ENCODE measurements at places on chromosomes 4 and X.

- DNase-seq = no peak
These were observed 45.0 kb upstream of the TNIP3 start for GRCh38 chr4:121209171-121209570.

GRCh38 chr4:105474099-105474518 lies 247 bp upstream of the PPA2 start:
- DNase-seq = peak; percentile 88

- no peak for DNase-seq
These were observed 118.7 kb downstream of the EFHC2 start for GRCh38 chrX:44224760-44225159.

GRCh38 chr4:140122891-140123290 lies 31.1 kb downstream of the MAML3 start:
- no peak for DNase-seq

DNA sequence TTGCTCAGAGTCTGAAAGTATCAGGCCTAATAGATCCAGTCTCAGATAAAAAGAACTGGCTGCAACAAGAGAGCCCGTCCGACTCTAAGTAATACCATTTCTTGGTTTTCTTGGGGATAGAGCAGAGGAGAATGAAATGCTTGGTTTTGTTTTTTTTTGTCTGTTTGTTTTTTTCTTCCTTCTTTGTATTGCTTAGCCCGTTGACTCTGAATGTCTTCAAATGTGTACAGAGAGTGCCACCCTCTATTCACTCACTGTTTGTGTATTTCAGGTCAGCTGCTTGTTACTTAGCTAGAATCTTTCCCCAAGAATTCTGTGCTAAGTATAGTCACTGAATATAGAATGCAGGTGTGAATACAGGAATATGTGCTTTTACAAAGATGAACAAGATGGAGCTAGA lies 5.7 kb upstream of the TMEM156 start:
- DNase-seq = peak; percentile 45

- peak; percentile 10 for DNase-seq
These were observed 10.8 kb downstream of the LRP2BP start for GRCh38 chr4:185384930-185385331.

DNA sequence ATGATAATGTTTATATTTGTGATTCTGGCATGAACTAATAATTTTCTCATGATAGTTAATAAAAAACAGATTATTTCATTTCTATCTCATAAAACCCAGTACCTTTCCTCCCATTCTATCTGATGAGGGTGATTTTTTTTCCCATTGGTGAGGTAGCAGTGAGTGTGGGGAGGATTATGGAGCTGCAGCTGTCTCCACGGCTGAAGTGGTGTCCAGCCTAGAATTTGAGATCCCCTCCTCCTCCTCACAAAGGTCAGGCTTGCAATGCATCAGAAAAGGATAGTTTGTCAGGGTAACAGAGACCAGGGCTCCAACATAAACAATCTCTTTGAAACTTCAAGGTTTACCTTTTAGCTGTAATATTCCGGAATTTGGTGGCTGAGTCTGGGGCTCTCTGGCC lies 60.9 kb downstream of the C4orf51 start:
- peak; percentile 3 for DNase-seq

GRCh38 chr4:86557526-86557925 lies 36.6 kb upstream of the PTPN13 start:
- no peak for DNase-seq

DNA sequence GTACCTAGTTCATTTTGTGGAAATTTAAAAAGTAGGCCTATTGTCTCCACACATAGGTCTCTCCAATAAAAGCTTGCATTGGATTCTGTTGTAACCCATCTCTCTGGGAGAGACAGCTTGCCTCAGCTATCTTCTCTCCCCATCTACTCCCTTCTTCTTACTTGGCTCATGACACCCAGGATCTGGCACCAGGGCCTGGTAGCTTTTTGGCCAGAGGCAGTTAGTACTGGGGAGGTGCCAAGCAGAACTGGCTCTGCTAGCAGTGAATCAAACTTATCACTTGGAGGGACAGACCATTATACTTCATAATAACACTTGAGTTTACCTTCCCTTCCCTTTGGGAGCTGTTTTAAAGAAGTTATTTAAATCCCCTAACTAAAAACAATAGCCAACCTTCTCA lies 31.8 kb downstream of the PLAC1 start:
- no peak for DNase-seq

- DNase-seq = peak; percentile 77
These were observed 135.4 kb upstream of the GNPDA2 start for GRCh38 chr4:44861756-44862155.

- no peak for DNase-seq
These were observed 3.3 kb downstream of the NLGN4X start for GRCh38 chrX:6225288-6225910.

DNA sequence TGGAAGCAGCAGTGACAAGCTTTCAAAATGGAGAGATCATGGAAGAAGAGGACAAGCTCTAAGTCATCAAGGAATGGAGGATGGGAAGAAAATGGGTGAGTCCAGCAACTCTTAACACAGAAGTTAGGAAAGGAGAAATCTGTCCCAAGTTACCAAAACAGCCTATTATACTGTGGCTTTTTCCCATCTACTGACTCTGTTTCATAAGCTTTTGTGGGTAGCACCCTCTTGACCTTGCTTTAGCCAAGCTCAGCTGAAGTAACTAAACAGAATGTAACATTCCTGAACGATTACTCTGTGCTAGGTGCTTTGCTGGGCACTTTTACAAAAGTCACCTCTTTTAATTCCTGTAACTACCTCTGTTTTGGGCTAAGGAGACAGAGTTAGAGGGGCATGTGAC lies 54.9 kb downstream of the MAP7D2 start:
- peak; percentile 83 for DNase-seq

DNA sequence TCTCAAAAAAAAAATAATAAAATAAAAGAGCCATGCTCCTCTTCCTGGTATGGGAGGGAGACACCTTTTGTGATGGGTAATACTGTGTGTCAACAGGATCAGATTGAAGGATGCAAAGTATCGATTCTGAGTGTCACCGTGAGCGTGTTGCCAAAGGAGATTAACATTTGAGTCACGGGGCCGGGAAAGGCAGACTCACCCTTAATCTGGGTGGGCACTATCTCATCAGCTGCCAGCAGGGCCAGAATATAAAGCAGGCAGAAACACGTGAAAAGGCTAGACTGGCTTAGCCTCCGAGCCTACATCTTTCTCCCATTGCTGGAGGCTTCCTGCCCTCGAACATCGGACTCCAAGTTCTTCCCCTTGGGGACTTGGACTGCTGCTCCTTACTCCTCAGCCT lies 95.4 kb downstream of the SHOX start:
- no peak for DNase-seq

- DNase-seq = peak; percentile 16
These were observed 207.8 kb upstream of the CNKSR2 start for GRCh38 chrX:21166272-21166982.

- DNase-seq = no peak
These were observed 568.3 kb downstream of the ANKRD50 start for GRCh38 chr4:124144238-124144654.

- no peak for DNase-seq
These were observed 85.2 kb downstream of the MAPK10 start for GRCh38 chr4:86274642-86275041.

- DNase-seq = no peak
These were observed 10.0 kb downstream of the ZFP42 start for GRCh38 chr4:188005561-188005960.

DNA sequence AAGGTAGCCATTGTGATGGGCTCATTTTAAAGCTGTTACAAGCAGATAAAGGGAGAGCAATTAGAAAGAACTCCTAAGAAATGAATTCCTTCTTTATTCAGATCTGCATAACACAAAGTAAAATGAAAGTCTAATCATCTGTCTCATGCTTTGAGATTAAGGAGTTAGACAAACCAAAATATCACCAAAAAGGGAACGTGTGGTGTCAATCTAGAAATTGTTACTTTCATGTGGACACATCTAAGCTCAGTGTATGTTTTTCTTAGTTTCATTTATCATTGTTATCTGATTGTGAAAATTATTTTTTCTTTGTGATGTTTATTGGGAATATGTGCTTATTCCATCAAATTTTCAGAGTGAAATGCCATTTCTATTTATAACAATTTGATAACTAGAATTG lies 80.3 kb downstream of the BANK1 start:
- DNase-seq = no peak

- DNase-seq = no peak
These were observed 40.7 kb upstream of the ARMCX5 start for GRCh38 chrX:102558607-102559006.

DNA sequence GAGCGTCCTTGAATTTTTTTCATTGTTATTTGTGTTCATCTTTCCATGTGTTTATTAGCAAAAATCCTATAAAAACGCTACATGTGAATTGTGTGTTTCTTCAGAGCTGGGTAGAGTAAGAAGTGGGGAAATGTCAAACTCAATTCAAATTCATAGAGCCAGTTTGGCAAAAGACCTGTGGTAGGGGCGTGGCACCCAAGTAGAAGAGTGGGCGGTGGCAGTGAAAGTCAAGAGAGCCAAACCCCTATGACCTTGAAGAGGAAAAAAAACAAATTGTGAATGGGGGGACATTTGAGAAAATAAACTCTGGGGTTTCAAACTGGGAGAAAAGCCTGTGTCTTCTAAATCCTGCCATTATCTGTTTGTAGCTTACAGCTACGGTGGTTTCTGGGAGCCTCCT lies 4.4 kb upstream of the FOXO4 start:
- DNase-seq = no peak

- no peak for DNase-seq
These were observed 204.5 kb downstream of the ZNF674 start for GRCh38 chrX:46340696-46341095.

DNA sequence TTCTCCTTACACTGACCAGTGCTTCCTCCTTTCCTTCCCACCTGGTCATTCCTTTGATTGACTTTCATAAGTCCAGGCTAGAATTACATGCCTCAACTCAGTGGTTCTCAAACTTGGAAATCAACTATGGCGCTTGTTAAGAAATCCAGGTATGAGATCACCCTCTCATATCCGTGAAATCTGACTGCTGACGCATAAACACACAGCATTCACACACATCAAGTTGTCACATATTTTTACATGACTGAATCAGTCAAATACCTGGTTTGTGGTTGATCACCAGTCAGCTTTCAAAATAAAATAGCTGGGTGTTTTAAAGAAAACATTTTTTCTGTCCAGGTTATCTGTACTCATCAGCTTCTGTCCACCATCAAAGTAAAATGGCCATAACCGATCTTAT lies 433.5 kb downstream of the AFF2 start:
- DNase-seq = no peak

GRCh38 chr4:113335746-113336145 lies 286.3 kb downstream of the ANK2 start:
- no peak for DNase-seq

- DNase-seq = no peak
These were observed 240.3 kb downstream of the PALLD start for GRCh38 chr4:168736860-168737805.

- DNase-seq = peak; percentile 48
These were observed 2.1 kb downstream of the HMGB2 start for GRCh38 chr4:173332021-173332487.

DNA sequence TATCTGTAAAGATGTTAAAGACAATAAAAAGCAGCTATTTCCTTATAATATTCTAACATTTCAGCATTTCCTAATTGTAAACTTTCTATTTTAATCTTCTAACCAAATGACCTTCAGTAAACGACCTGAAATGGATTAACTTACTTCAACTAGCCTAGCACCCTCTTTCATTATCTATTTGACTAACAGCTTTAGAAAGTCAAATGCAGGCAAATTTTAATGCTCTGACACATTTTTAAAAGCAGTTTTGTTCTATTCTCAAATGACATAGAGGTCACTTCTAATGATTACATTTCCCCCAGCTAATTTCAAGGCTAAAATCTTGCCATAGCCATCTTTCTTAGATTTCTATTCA lies 41.9 kb downstream of the SLC7A11 start:
- no peak for DNase-seq

GRCh38 chr4:124321364-124321763 lies 391.2 kb downstream of the ANKRD50 start:
- peak; percentile 26 for DNase-seq

GRCh38 chr4:74516303-74516702 lies 71.4 kb downstream of the AREG start:
- DNase-seq = peak; percentile 55

DNA sequence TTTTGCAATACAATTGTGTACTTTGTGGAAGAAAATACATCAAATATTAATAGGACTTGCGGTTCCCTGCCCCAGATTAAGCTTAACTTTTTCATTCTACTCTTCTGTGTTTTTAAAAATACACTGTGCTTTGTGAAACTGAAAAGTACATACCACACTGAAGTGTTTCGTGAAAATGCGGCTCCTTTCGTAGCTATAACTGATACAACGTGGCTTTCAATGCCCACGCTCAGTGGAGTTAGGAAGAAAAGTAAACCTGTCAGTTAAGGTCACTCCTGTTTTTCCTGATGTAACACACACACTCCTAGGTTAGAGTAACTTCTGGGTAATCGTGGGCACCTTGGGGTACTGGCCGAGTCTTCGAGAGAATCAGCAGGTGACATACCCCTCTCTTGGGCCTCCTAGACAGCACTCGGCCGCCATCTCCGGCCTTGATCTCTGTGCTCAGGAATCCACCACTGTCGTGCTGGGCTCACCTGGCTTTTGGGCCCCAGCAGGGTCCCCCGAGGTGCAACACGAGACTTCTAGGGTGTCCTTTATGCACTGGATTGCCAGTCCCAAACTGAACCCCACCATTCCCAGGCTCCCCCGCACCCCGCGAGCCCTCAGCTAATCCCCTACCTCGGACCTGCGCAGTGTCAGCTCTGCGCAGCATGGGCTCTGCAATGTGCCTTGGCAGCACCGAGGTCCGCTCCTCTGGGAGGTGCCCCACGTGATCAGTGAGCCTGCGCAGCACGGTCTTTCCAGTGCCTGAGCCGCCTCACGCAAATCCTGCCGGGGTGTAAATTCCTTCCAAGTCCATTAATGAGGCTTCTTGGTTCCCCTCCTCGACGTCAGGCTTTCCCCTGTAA lies 162.6 kb upstream of the INTU start:
- DNase-seq = no peak

DNA sequence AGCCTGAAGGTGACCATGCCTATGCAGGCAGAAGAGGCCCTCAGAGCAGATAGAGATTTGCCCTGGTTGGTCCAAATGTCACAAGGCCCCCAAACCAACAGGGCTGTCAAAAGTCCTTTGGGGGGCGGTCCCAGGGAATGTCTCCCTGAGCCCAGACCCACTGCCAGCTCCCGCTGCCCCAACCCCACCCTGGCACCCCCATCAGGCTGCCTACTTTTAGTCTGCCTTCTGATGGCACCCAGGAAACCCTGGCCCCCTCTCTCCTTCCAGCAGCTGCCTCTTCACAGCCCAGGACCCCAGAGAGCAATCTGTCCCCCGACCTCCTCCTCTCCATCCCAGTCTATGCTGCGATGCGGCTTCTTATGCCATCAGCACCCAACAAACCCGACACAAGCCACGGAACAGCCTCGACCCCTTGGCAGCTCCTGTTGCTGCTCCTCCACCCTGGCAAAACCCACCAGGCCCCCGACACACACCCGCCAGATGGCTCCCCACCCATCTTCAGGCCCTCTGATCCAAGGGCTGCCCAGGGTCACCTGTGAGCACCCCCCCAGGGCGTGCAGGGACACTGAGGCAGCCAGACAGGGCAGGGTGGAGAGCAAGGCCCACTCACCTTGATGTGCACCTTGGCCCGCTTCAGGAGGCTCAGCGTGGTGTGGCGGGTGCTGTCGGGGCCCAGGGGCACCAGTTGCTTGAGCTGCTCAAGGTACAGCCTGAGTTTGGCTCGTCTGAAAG lies 9.9 kb downstream of the MXD4 start:
- no peak for DNase-seq

All from mesenchymal stem cell (in vitro differentiated cells and primary cell).